Right atrium auricular region (tissue), 2 donors: ENCODE measurements at places on chromosomes 4 and X.

- no peak for DNase-seq
Observed at GRCh38 chr4:176066757-176067156, 1.1 kb downstream of the WDR17 start.

DNA sequence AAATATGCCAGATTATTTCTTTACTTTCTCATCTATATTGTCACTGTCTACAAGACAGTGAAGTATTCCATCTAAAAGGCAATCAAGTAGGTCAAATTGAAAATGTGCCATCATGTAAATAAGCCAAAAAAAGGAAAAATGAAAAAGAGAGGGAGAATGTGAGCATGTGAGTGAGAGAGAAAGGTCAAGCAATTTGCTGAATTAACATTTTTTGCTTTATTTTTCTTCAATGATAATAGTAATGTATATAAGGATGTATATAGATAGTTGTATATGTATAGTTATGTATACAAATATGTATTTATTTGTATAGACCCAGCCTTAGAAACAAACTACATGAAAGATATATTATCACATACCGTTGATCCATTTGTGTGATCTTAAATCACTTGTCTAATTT is 11.5 kb downstream of the CXCL8 start:
- DNase-seq, result no peak

DNA sequence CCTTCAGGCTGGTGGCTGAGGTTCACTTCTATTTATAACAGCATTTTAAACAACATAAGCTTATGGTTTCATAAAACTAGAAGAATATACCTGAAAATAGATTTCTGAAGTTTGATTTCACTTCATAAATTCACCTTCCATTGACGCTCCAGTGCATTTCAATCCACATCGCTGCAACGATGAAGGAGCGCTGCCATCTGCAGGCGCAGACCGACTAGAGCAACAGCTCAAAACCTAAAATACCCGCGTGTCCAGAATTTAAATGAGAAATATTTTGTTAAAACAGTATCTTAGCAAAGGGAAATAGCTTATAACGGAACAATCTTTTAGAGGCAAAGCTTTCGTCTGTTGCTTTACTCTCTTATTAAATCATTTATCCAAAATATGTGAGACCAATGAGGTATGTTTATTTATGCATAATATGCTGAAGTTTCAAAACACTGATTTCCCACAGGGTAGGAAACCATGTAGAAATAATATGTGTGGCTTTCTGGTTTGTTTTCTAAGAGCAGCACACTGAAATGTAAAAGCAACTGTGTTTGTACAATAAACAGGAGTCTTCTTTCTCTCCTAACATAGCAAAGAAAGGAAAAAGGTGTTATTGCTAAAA is 816.4 kb upstream of the FRG1 start:
- DNase-seq, result no peak

GRCh38 chr4:15914291-15914690 is 24.2 kb downstream of the FGFBP1 start:
- no peak for DNase-seq

DNA sequence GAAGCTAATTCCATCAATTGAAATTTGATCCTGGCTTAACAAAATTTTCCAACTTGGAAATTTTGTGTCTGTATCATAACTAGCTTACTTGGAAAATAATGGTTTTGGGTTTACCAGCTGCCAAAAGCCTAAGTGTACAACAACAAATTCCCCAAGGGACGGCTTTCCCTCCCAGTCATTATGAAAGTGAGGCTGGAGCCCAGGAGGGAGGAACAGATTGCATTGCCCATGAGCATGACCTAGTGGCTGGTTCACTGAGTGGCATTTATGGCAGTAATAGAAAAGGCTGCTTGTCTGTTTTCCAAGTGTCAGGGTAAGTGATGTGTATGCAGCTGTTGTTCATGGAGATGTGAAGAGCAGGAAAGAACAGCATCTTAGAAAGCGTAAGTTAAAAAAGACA is 70.8 kb upstream of the HHIP start:
- DNase-seq, result no peak

DNA sequence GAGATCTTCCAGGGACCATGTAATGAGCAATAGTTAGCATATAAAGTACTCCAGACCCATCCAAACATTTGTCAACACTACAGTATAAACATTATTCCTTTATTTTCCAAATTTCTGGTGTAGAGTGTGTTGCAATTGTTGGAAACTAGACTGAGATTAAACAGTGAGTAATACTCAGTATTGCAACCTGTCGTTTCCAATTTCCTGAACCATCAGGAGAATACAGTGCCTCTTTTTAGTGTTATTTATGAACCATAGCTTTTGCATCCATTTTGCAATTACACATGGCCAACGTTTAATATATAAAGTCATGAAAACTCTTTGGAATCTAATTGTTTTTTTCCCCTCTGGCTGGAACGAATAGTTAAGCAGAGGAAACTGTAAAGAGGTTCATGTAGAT is 58.3 kb upstream of the DHRSX start:
- DNase-seq, result no peak

- DNase-seq, result no peak
Observed at GRCh38 chr4:55124322-55125076, 896 bp downstream of the KDR start.

GRCh38 chr4:72896515-72896914 is 173.0 kb downstream of the COX18 start:
- DNase-seq, result no peak

- no peak for DNase-seq
Observed at GRCh38 chrX:2610246-2611170, 80.6 kb upstream of the CD99 start.

GRCh38 chrX:23901060-23901459 is 6.7 kb downstream of the APOO start:
- DNase-seq, result no peak
